ENCODE measurements at places on chromosomes 7 and 10.

DNA sequence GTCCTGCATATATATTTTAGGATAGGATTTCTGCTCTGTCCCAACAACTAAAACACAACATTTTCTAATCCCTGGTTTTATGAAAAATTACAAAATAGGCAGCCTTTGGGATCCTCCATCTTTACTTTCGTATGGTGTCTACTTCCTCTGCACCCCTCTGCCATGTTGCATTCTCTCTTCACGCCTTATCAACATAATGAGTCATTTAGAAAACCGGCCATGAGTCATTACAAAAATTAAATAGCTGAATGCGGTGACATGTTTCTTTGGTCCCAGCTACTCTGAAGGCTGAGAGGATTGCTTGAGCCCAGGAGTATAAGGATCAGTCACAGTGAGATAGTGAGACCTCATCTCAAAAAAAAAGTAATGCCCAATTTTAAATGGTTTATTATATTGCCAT is 148.1 kb upstream of the CELF2 start:
- no peak for DNase-seq

GRCh38 chr10:32680803-32681557 is 235.0 kb downstream of the CCDC7 start:
- DNase-seq, result no peak

GRCh38 chr7:90530263-90530662 is 60.8 kb downstream of the PTTG1IP2 start:
- DNase-seq, result no peak

GRCh38 chr7:105980645-105981396 is 17.8 kb downstream of the CDHR3 start:
- DNase-seq, result peak; percentile 78

DNA sequence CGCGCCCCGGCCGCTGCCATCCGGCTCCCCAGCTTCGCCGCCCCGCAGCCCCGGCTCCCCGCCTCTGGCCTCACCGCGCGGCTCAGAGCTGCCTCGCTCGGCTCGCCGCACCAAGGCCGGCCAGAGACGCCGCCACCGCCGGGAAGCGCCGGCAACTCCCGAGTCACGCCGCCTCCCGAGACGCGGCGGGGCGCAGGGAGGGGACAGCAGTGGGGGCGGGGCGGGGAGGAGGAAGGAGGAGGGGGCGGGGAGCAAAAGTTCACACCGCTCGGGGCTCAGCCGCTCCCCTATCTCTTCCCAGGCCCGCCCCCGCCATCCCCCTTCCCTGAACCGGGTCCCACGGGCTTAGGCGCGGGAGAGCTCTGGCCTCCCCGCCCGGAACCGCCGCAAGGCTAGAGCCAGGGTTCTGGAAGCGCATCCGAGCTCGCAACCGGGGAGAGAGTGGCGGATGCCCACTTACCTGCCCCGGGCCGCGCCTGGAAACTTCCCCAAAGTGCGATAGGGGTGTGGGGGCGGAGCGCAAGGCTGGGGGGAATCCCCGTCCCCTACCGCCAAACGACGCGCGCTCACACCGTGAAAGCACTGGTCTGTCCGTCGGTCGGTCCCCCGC is 1.0 kb downstream of the CHST15 start:
- no peak for DNase-seq

DNA sequence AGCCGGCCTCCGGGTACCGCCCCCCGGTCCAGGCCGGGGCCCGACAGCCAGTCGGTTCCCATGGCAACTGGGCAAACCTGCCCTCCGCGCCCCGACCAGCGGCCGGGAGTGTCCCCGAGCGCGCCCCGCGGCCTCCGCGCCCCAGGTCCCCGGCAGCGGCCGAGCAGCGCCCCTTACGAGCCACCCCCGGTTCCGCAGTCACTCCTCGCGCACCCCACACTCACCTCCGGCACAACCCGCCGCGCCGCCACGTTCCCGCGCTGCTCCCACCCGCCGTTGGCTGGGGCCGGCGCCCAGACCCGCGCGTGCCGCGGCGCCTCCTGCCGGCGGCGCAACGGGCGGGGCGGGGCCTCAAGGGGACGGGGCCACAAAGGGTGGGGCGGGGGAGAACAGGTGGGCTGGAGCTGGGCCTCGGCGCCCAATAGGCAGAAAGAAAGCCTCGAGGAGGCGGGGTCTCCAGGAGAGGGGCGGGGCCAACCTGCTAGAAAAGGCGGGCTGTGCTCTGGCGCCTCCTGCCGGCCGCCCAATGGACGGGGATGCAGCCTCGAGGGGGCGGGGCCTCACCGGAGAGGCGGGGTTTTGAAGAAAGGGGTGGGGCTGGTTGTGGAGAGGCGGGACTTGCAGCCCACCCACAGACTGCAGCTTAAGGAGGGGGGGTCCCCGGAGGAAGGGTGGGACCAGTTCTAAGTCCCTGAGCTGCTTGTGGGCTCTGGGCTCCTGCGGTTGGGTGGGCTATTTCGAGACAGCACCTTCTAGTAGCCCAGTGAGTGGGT is at the start of gene RADIL:
RADIL (minus strand) TSS at position 345 of the 773 bp plus-strand sequence. CDS start 5,577 bp downstream, outside the sequence.
- DNase-seq, result peak; percentile 88

- DNase-seq, result no peak
These were observed 119.6 kb downstream of the INPP5A start for GRCh38 chr10:132657127-132657706.

- DNase-seq, result no peak
These were observed 94.9 kb downstream of the MARCHF5 start for GRCh38 chr10:92385831-92386230.

GRCh38 chr10:132921818-132922807 is 20.3 kb downstream of the CFAP46 start:
- peak; percentile 43 for DNase-seq

DNA sequence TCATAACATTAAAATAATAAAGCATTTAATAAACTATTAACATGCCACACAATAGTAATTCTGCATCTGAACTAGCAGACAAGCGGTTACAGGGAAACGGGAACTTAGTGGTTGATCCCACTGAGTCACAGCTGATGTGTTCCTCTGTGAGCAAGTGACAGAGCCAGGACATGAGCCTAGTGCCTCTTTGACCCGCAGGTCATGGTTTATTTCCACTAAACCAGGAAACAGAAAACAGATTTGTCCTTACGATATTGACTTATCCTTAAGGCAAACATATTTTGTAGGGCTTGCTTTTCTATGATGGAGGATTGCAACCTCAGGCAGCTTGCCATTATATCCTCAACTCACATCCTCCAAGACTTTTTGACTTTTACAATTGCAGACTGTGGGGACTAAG is 987.3 kb downstream of the CCSER2 start:
- DNase-seq, result no peak

Measured in DMS153 (cell line).